ENCODE measurements at places on chromosomes 2 and 18.
A peak's percentile ranks its signal among the peaks of the same experiment; 100 is the strongest.

DNA sequence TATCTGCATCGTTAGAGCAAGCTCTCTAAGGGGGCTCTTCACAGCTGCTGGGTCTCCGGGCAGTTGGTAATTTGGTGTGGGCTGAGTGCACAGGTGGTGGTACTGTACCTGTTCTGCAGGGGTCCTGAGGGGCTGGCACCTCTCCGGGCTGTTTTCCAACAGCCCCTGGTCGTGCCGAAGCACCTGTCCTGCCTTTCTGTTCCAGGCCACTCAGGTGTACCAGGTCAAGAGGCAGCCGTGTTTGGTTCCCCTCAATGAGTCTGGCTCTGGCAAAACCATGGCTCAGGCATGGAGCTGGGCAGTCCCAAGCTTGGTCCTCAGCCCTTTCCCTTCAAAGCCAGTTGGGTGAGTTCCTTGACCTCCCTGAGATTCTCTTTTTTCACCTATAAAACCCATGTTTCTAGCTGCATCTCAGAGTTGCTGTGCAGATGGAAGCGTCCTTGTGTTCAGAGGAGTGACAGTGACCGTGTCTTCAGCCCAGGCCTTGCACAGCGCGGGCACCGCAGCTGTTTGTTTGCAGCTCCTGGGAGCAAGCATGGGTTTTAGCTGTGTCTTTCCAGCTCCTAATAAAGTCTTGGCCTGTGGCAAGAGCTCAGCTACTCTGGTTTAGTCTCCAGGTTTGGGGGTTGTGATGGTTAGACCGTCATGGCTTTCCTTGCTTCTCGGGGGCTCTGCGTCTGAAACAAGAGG, 110.9 kb downstream of the GLI2 start:
- DNase-seq, result no peak

GRCh38 chr2:66189553-66189952, 245.4 kb upstream of the MEIS1 start:
- no peak for DNase-seq

DNA sequence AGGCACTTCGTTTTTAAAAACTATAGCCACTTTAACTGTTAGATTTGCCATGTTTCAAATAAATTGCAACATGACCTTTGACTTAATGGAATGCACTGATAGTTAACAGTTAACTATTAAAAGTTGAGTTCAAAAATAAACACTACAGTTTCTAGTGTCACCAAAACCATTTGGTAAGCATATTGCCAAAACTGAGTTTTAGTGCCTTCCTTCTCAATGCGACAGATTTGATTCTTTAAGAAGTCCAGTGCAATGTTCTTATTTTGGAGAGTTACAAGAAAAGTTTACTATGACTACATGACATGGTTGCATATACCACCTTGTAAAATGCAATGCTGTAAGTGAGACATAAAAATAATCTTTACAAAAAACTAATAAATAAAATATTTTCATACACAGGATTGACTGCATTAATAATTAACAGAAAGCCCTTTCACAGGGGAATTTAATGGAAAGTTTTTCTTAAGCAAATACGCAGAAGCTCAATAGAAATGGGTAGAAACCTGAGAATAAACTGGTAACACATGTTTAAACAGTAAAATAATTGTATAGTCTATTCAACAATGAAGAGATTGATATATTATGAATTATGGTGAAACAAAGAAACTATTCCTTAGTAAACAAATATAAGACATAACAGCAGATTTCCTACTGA, 53.8 kb downstream of the GRB14 start:
- no peak for DNase-seq

DNA sequence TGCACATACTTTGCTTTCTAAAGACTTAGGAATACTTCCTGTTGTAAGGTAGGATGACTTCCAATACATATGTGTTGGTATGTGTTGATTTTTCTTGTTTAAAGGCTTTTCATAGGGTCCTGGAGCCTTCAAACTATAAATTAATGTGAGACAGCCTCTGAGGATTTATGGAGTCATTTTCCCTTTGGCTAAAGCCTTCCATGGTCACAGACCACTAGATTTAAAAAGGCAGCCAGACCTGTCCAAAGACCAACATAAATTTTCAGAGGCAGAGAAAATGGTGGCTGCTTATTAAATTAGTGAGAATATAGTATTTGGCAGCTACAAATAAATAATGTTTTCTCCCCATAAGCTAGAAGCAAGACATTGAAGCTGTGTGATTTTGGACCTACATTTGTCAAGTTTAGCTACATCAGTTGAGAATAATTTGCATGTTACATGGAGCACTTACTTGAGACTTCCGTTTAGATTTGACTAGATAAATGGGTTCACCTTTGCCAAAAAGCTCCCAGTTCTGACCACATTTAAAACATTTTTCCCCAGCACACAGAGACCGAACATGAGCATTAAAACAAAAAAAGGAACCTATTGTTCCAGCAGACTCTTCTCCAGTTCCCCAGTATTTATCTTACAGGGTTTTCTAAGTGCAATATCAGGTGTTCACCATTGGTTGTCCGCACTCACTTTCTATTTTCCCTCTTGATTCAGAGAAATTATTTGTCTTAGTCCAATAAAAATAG, 402.9 kb downstream of the PARD3B start:
- DNase-seq, result no peak

DNA sequence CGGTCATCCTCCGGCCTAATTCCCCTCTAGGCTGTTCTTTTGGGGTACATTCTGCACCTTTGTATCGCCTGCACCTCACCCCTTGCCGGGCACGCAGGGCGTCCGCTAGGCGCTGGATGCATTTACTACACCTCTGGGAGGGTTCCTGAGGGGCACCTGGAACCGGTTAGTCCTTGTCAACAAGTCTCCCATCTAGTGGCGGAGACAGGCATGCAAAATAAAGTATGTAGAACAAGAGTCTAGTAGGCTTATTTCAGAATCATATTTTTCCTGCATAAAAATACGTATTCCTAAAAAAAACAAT, 705 bp upstream of the TEX261 start:
- peak; percentile 72 for DNase-seq

GRCh38 chr18:8367217-8367988, 241.8 kb upstream of the RAB12 start:
- peak; percentile 50 for DNase-seq

GRCh38 chr18:2564373-2564772, 6.9 kb downstream of the METTL4 start:
- no peak for DNase-seq

DNA sequence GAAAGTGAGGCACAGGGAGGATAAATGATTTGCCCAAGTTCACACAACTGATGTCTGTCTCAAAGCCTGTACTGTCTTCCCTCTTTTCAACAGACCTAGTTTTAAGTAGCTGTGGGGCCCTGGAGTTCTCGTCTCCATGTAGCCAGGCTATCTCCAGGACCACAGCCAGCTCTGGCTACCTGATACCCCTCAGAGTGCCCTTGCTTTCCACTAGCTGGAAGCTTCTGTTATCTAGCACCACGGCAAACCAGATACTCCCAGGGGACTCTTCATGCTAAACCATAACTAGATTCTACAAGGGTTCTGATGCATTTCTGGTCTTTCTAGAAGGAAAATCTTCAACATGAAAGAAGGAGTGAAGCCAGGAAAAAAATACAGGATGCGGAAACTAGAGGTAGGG, 137.3 kb downstream of the GALNT14 start:
- no peak for DNase-seq

GRCh38 chr2:36587101-36587500, 10.9 kb downstream of the FEZ2 start:
- no peak for DNase-seq

GRCh38 chr2:134336352-134336751, 82.5 kb downstream of the MGAT5 start:
- no peak for DNase-seq

- DNase-seq, result no peak
Observed at GRCh38 chr18:5817816-5818215, 77.5 kb downstream of the TMEM200C start.

DNA sequence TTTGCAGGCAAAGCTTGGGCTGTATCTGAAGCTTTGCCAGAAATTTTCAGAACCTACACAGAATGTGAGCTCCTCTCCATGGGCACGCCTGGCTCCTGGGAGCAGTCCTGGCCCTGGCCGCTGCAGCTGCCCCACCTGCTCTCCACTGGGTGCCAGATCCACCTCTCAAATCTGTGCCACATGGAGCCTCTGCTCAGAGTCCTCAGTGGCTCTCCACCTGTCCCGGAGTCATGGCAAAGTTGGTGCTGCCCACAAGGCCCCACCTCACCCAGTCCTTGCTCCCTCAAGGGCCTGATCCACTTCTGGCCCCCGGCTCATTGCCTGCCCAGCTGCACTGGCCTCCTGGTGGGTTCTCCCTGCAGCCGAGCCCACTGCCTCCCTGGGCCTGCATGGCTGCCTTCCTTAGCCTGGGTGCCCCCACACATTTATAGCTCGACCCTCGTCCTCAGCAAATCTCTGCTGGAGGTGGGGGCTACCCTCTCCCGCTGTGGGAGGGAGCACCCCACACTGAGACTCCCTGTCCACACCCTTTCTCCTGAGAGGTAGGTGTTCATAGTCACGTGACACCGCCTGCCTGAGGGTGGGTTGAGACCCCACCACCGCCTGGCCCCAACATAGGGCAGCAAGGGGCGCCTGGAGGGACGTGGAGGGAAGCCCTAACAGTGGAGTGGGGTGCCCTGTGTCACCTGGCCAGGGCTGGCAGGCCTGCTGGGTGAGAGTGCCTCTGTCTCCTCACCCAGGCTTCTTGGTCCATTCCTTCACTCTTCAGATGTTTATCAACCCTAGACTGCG, 224.1 kb downstream of the SH3RF3 start:
- DNase-seq, result no peak

DNA sequence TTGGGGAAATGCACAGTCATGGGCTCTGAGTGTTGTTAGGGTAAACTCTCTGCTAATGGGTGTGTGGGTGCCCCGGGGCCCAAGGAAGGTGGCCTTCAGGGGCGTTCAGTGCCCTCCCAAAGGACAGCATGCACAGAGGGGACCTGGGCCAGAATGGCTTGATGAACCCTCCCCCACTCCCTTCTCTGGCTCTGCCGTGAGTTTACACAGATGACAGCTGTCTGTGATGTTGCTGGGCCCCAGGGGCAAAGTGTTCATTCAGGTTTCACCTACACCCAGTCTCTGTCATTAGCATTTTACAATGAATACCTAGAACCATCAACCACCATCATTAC, 3.2 kb downstream of the NPPC start:
- DNase-seq, result no peak

DNA sequence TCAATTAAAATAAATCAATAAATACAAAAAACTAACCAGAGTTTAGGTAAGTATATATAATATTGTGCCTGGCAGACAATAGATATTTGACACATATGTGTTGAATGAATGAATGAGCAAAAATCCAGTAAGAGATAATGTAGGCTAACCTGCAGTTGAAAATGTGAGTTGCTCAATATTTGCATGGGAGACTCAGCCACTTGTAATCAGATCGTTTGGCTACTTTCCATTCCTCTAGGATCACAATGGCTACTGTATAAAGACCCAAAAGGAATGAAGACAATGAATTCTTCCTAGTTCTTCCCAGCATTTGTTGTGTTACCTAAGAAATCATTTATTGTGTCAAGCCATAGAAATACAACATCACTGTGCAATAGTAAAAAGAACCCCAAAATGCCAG, 25.3 kb downstream of the PIEZO2 start:
- DNase-seq, result no peak

GRCh38 chr2:207231106-207231865, 65.5 kb upstream of the KLF7 start:
- no peak for DNase-seq

DNA sequence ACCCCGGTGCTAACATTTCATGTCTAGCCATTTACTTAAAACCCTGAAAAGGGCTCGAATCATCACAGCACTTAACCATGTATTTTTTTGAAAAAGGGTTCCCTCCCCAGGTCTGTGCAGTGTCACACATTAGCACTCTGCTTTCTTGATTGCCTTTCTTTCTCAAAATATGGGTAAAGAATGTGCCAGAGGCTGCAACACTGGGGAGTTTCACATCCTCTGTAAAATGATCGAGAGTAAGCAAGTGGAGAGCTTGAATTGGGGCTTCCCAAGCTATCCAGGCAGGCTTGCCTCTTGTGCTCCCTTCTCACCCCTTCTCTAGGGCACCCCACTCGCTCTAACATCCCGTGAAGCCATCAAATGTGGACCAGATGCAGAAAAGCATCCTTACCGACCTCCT, 177.0 kb upstream of the CCDC68 start:
- no peak for DNase-seq

GRCh38 chr2:58466804-58467203, 225.7 kb upstream of the FANCL start:
- DNase-seq, result no peak

- no peak for DNase-seq
Observed at GRCh38 chr2:22276696-22277095, 1108.3 kb upstream of the KLHL29 start.

DNA sequence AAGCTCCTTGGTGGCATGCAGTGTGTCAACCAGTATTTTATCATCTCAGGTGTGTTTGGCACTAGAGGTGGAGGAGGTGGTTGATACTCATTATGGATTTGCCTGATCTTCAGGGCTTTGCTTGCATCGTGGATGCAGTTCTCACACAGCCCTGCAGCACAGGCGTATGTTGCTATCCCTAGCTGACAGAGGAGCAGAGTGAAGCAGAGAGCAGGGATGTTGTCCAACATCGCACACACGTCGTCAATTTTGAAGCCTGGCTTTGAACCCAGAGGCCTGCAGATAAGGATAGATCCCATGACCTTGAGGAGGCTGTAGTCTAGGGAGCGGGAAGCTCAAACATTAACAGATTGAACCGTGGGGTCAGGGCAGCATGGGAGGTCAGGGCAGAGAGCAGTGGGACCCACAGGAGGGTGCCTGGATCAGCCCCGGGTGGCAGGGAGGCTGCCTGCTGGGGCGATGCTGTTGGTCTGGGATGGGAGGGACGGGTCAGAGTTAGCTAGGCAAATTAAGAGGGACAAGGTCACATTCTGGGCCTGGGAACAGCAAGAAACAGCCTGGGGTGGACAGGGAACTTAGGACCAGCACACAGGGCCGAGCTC, 4.2 kb downstream of the RNF144A start:
- no peak for DNase-seq

DNA sequence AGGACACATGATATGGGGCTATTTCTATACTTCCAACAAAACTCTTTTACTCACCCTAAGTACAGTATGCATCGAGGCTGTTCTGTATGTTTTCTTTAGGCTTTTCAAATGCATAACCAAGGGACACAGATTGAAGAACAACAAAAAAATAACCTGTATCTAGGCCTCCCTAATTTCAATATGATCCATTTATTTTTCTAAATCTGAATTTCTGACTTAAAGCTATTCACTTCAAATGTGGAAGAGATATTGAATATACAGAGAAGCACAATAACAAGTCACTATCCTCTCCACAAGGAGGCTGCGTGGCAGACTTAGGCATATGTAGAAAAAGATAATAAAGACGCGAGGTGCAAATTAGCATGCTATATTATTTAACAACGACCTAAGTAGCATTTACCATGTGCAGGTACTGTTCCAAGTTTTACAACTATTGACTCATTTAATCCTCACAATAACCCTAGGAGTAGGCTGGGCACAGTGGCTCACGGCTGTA, 39.3 kb upstream of the MFF start:
- no peak for DNase-seq
